ENCODE measurements at places on chromosomes 12 and 14.

GRCh38 chr14:20750194-20750593, 4.5 kb downstream of the EDDM3A start:
- no peak for DNase-seq

- DNase-seq = no peak
These were observed 125.0 kb downstream of the PIWIL1 start for GRCh38 chr12:130462558-130463274.

DNA sequence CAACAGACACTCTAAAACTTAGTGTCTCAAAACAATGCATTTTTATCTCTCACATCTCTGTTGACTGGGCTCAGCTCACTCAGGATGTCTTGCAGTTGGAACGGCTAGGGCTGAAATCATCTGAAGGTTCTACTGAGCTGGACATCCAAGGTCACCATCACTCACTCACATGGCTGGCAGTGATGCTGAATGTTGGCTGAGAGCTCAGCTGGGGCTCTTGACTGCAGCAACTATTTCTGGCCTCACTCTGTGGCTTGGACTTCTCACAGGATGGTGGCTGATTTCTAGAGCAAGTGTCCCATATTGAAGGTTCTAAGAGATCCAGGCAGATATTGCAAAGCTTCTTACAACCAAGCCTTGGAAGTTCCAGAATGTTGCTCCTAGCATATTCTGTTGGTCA, 166.5 kb downstream of the ZFP36L1 start:
- no peak for DNase-seq

DNA sequence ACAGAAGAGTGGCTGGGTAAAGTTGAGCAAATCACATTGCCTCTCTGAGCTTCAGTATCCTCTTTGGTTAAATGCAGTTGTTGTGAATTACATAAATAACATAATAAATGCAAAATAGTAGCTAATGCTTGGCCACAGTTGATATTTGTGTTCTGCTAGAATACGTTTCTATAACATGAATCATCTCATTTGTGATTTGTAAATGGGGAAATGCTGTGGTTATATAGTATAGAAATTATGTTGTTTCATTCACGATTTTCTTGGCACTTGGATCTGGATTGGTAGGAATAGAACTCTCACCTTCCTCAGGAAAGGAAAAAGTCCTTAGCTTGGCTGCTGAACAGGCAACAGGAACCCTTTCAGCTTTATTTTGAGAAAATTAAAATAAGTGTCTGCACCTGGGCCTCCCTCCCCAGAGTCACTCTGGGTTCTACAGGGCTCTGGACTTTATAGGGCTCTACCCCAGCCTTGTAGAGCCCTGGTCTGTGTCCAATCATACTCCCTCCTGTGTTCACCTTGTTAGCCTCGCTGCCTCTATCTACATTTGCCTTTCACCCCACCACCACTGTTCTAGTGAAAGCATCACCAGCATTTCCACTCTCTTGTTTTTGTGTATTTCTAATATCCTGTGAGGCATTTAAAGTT, 107.7 kb upstream of the BCAT1 start:
- DNase-seq = no peak

- no peak for DNase-seq
These were observed 761 bp upstream of the NDRG2 start for GRCh38 chr14:21025371-21026273.

- no peak for DNase-seq
These were observed 106.8 kb downstream of the PHETA1 start for GRCh38 chr12:111261911-111262676.

GRCh38 chr12:87025976-87026375, 769.8 kb upstream of the MGAT4C start:
- DNase-seq = no peak

GRCh38 chr14:51872396-51872795, 12.0 kb downstream of the GNG2 start:
- DNase-seq = no peak

- DNase-seq = no peak
These were observed 33.5 kb upstream of the ATP2A2 start for GRCh38 chr12:110247340-110248095.

GRCh38 chr12:131275824-131276223, 322.1 kb downstream of the ADGRD1 start:
- DNase-seq = no peak

DNA sequence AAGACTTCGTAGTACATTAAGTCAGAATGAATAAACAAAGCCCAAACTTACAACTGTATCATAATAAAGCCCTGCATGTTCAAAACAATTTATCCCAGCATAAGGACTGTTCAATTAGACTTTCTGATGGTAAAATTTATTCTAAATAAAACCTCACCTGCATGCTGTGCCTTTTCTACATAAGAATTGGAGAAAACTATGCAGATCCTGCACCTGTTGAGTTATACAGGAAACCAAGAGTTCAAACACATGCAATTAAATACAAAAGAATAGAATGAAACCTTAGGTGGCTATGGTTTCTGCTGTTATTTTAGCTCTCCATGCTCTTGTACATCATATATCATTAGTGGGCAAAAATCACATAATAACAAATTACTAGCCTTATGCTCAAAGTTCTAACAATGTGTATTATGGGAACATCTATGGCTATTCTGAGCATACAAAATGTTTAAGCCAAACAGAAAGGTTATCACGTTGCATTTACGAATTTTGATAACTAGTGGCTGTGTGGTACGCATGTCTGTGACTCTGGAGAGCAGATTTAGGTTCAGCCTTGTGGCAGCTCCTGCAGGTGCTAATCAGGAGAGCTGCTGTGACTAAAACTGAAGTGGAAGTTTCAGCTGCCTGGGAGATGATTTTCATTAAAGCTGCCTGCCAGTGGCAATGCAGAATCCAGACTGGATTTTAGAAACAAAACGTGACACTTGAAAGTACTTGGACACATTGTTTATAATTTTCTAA, 36.1 kb upstream of the LRFN5 start:
- DNase-seq = no peak

DNA sequence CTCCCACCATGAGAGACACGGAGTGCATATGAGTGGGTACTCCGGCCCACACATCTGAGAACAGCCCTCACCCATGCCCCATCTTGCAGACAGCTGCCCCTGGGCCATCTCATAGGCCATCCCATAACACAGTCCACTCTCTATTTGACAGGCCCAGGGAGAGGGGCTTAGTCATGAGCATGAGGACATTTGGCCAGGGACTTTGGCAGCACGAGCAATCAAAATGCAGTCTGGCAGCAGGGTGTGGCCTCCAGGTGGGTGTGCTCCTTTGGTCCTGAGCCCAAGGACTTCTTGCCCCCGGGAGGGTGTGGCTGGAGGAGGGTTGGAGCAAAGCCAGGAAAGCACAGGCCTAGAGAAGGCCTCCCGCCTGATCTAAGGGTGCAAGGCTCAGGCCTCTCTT, 25.6 kb downstream of the EMP1 start:
- no peak for DNase-seq

- DNase-seq = no peak
These were observed 417.5 kb upstream of the ATP2B1 start for GRCh38 chr12:90126125-90126524.

- no peak for DNase-seq
These were observed 212.1 kb downstream of the GXYLT1 start for GRCh38 chr12:41932470-41932991.

DNA sequence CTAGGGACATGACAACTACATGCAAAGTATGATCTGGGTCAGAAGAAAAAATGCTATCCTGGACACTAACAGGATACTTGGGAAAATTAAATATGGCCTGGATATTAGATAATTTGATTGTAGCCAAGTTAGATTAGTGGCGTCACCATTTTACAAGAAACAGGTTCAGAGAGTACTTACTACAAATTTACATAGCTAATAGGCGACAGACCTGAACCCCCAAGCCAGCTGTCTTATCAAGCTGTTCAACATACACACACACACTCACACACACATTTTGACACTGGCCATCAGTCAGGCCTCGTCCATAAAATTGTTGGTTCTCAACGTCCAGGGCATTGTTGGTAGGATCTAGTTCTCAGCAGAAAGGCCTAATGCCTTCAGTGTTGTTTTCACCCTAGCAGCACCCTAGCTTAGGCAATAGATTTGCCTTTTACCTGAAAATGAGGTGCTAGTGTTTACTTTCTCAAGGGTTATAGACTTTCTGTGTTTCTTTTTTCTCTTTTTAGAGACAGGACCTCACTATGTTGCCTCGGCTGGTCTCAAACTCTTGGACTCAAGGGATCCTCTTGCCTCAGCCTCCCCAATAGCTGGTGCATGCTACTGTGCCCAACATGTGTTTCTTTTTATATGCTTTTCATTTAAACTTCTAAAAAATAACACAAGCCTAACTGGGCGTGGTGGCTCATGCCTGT, 3.3 kb upstream of the C14orf93 start:
- no peak for DNase-seq

- no peak for DNase-seq
These were observed 183.9 kb downstream of the APAF1 start for GRCh38 chr12:98828802-98829600.

GRCh38 chr12:12397184-12397583, 40.3 kb downstream of the BORCS5 start:
- no peak for DNase-seq

DNA sequence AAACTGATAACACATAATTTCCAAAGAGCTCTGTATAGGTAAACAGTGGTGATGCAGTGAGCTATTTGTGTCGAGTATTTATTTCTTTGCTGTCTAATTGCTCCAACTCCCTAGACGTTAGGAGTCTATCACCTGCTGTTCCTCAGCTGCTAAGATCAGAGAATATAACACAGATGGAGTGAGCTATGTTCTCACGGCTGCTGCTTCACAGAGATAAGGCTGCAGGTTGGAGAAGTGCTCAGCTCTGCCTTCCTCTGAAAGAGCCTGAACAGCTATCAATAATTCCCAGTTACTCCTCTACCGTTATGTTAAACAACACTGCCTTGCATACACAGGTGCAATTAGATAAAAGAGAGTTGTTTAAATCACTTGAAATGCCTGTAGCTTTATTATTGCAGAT, 103.2 kb upstream of the MDGA2 start:
- no peak for DNase-seq

GRCh38 chr12:48782457-48783395, 6.2 kb downstream of the ADCY6 start:
- no peak for DNase-seq

DNA sequence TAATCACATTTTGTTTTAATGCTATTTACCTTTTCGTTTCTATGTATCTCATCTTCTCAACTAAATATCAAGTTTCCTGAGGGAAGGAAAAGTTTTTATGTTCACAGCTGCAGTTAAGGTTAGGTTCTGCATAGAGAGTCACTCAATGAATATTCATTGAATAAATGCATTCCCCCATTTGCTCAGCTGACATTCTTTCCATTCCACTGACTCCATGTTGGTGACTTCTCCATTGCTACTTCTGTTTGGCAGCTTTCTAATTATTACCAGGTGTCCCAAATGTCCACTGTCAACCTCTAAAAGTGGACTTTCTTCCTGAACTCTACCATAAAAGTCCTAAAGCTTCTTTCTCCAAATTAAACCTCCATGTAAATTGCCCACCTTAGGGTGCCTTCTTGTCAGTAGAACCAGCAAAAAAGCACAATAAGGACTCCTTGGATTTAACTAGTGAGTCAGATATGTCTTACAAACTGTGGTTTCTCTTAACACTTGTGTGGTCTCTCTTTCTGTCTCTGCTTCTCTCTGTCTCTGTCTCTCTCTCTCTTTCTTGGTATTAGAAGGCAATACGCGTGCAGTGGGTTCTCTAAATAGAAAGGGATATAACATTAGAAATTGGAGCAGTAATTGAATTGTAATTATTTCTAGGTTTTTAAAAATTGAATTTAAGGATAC, 85.9 kb downstream of the TMEM117 start:
- no peak for DNase-seq

GRCh38 chr12:105194947-105195346, 41.0 kb downstream of the APPL2 start:
- no peak for DNase-seq

DNA sequence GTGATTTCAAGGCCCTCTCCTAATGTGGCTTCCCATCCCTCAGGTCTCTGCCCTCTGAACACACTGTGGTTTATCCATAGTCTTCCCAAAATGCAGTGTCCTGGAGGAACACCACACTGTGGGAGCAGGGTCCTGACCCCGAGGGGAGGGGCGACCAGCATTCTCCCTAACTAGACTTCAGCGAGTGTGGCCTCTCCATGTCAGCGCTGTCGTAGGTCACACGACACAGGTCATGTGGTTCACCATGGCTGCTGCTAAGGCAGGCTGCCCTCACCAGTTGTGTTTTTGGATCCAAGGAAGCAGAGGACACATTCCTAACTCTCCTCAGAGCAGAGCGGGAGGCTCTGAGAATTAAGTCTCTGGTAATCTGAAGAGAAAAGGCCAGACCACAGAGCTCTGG, 50.5 kb downstream of the SSH1 start:
- no peak for DNase-seq

DNA sequence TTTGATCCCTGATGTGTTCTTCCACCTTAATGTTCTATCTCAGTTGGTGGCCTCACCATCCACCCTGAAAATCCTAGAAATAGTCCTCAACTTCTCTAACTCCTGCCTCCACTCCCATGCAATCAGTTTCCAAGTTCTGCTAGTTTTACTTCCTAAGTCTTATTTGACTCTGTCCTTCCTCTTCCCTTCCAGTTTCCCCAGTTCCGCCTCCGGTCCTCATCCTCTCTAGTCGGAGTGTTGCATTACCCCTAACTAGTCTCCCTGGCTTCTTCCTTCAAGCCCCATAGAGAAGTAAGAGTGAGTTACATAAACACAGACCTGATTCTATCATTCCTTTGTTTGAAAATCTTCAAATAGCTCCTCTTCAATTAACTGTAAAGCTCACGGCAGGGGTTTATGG, 236.5 kb downstream of the GXYLT1 start:
- DNase-seq = no peak

DNA sequence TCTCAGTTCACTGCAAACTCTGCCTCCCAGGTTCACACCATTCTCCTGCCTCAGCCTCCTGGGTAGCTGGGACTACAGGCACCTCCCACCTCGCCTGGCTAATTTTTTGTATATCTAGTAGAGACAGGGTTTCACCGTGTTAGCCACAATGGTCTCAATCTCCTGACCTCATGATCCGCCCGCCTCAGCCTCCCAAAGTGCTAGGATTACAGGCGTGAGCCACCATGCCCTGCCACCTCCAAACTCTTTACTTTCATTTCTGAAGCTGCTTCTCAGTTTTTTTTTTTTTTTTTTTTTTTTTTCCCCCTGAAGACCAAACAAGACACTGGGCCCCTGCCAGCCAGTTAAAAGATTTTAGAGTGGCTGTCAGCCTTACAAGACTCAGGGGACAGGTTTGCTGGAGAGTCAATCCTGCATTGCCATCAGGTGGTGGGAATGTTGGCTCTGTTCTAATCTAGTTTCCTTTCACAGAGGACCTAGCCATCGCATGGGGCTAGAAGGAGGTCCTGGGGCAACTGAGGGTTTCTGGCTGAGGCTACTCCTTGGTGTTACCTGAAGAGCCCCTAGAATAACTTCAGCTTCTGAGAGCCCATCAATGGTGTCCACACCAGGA, 37.4 kb upstream of the HIGD1C start:
- no peak for DNase-seq

GRCh38 chr14:71625175-71625574, 307.1 kb upstream of the RGS6 start:
- no peak for DNase-seq

GRCh38 chr14:35134329-35135123, 12.2 kb downstream of the PRORP start:
- DNase-seq = no peak

GRCh38 chr14:89325959-89326358, 91.1 kb downstream of the FOXN3 start:
- DNase-seq = no peak

GRCh38 chr12:11321980-11322379, 11.7 kb upstream of the PRB4 start:
- no peak for DNase-seq

GRCh38 chr12:55626154-55626553, 10.5 kb upstream of the OR10P1 start:
- no peak for DNase-seq
